ENCODE measurements at places on chromosomes 2 and 18.

DNA sequence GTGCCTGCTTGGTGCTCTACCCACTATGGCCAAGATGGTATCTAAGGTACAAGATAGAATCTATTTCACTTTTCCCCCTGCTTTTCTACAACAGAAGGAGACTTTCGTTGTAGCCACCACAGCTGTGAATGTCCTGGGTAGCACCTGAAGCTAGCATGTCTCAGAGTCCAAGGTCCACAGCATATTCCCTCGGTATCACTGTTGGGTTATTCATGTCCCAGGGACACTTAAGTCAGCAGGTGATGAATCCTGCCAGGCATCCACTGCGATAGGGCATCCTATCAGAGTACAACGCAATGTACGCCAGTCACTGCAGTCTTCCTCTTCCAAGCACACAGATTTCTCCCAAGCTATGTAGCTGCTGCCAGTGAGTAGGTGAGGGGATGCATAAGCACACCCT, 129.1 kb upstream of the LINC00305 start:
- no peak for DNase-seq

- no peak for DNase-seq
Measured at GRCh38 chr2:219531639-219532377, 11.8 kb downstream of the CHPF start.

DNA sequence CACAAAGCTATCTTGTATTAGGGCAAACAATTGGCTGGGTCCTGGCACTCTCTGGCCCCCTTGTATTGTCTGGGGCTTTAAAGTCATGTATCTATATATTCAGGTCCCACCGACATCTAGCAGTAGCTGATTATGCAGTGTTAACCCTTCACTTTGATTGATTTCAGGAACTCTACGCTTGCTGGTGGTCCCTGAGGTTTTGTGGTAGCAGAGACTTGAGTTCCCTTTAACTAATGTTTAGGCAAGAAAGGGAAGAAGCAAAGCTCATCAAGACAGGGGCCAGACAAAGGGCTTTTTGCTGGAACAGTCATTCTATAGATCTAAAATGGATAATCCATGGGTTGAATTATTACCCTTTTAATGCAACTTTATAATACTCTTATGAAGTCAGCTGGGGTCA, 95.3 kb upstream of the EPB41L3 start:
- DNase-seq, result no peak

GRCh38 chr2:117232305-117232704, 582.2 kb upstream of the DDX18 start:
- no peak for DNase-seq

GRCh38 chr2:77328134-77328931, 193.8 kb downstream of the LRRTM4 start:
- no peak for DNase-seq

DNA sequence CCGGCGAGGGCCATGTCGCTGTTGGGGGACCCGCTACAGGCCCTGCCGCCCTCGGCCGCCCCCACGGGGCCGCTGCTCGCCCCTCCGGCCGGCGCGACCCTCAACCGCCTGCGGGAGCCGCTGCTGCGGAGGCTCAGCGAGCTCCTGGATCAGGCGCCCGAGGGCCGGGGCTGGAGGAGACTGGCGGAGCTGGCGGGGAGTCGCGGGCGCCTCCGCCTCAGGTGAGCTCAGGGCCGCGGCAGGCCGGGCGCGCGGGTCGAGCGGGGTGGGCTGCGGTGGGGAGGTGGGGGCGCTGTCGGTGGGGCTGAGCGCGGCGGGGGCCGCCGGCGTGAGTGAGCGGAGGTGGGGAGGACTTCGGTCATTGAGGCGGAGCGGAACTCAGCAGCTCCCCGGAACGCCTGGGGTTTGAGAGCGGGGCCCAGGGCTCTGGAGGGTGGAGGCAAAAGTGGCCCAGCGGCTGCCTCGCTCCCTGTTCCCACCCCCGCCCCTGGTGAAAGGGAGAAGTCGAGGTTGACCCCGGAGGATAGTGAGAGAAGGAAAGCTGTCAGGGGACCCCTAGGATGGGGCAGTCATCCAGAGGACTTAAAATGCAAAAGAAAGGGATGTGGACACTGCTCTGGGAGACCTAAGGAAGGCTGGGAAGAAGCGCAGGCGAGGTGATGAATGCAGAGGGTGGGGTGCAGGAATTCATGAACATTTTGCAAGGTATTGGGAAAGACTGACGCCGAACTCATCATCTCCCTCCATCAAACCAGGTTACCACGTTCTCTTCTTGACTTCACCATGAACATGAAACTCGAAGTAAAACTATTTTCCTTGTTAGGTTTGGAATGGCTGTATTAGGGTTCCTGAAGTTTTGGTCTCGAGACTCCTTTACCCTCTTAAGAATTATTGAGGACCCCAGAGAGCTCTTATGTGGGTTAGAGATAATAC, 633 bp downstream of the MALT1 start:
- DNase-seq, result no peak

Measured in stimulated activated CD4-positive, alpha-beta T cell treated with anti-CD3 and anti-CD28 coated beads, TNF-alpha, amount 100 ng/mL, for 4 hours (primary cell).